Natural killer cell (primary cell): ENCODE measurements at places on chromosomes 2 and 18.

DNA sequence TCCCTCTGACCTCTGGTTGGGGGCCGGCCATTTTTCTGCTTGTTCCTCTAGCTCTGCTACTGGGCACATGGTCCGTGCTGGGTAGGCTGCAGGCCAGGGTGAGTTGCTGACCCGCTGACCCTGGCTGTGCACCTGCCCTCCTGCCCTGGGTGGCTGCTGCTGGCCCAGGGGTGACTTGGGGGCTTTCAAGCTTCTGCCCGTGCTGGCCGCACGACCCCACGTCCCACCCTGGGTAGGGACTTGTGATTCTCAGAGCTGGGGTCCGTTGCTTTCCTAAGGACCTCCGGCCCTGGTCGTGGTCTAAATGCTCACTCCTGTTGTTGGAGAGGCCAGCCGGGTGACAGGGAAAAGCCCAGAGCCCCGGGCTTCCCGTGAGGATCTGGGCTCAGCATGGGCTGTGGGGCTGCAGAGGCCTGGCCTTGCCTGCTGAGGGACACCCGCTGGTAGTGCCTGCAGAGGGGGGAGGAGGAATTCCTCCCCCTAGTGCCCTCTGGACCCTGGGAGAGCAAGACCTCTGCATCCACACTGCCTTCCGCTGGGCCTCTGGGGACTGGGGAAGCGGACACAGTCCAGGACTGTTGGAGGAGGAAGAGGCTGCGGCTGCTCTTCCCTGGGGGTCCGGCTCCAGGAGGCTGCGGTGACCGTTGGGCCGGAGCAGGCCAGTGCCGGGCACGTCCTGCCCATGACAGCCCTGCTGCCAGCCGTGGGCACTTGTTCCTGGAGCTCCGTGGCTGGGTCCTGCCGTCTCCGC, 6.3 kb upstream of the GAL3ST2 start:
- DNase-seq, result no peak

- no peak for DNase-seq
Observed at GRCh38 chr2:239566995-239567568, 166.3 kb upstream of the HDAC4 start.

DNA sequence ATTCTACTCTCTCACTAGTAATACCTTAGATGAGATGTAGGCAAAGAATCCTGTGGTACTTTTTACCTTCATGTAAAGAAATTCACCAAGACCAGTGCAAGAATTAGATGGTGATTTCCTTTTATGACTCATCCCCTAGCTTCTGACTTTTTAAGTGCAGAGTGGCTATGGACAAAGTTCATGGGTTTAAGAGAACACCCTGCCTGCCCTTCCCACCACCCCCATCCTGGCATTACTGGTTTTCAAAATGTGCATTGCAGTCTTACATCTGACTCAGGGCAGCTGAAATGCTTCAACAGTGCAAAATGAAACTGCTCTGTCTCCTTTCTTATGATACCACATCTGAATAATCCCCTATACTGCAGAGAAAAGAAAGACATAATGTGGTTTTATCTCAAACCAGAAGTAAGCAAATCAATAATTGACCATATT, 22.6 kb downstream of the MAIP1 start:
- DNase-seq, result no peak

DNA sequence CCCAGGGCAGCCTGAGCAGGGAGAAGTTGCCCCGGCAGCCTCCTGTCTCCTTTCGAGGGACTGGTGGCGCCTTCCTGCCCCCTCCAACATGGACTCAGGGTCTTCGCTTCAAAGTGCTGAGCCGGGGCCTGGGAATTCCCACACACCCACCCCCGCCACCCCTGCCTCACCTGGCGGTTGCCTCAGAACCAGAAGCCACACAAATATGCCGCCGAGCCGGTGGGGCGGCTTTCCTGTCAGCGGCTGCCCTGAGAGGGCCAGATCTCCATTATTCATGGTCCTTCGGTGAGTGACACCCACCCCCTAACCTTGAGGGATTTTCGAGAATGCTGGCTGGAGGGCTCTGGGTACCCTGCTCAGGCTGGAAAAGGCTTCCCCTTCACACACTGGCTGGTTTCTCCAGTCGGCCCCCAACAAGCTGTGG, 71.7 kb downstream of the SMAD7 start:
- no peak for DNase-seq

- no peak for DNase-seq
Observed at GRCh38 chr2:127530245-127531140, 4.2 kb upstream of the IWS1 start.
